ENCODE measurements at places on chromosomes 1 and 21.

DNA sequence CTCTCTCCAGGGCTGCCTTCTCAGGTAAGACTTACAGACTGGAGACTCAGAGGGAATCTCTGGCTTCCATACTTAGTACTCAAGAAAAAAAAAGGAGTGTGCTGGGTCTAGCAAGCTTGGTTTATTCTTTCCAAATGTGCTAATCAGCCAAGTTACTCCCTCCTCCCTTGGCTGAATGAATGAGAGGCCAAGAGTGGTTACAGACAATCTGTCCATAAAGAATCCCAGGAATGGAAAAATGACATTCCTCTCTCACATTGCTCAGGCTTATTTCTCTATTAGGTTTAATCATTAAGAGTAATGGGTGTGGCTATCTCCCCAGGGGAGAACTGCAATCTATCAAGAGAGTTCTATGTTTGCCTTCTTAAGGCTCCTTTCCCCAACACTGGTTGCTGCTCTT, 547.3 kb upstream of the PLXNA2 start:
- DNase-seq = no peak

DNA sequence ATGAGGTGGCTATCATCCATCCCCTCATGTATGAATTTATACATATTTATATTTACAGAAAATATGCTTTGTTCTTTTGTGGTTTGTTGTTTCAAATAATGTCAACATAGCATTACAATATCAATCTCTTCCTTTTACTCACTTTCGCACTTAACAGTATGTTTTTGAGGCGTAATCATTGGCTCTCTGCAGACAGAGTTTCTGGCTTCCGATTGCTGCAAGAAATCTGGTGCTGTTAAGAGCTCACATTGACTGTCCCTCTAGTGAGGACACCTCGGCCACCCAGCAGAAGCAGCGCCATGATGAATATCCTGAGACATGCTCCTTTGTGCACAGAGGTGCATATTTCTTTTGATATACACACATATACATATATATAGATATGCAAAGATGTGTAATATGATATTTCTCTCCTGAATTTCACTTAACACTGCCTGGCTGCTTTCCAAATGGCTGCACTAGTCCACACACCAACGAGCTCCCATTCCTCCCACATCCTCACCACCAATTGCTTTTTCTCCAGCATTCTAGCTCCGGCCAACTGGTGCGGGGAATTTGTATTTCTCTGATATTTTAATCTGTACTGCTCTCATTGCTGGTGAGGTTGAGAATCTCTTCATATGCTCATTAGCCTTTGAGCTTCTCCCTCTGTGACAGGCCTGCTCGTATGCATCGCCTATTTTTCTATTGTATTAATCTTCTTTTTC, 248.4 kb downstream of the SIPA1L2 start:
- no peak for DNase-seq

DNA sequence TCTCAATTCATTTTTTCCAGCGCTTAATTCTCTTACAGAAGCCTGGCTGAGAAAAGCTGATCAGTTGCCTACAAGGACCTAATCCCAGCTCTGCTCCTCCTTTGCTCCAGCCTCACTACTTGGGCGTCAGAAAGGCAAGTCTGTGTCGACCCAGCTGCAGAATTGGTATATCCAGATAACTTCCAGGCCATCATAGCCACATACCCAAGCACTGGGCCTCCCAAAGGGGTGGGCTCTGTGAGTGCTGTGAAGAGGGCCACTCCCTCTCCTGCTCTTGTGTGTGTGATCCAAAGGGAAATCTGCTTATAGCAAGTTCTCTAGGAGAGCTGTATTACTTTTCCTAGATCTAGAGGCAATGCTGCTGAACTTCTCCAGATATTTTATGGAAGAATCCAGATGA, 18.1 kb downstream of the LMOD1 start:
- no peak for DNase-seq

DNA sequence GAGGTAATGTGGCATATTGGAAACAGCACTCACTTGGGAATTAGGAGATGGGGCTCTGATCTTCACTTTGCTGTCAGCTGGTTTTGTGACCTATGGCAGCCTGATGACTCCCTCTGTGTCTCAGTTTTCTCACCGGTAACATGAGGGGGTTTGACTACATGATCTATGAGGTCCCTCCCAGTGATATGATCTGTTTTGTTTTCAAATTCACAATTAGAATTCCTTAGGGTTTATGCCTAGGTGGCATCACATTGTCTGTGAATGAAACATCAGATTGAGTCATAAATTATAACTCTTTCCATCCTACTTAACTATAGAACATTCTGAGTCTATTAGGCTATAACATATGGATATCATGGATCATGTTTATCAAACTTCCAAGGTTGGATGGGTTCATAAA, 386.6 kb downstream of the PTBP2 start:
- no peak for DNase-seq

DNA sequence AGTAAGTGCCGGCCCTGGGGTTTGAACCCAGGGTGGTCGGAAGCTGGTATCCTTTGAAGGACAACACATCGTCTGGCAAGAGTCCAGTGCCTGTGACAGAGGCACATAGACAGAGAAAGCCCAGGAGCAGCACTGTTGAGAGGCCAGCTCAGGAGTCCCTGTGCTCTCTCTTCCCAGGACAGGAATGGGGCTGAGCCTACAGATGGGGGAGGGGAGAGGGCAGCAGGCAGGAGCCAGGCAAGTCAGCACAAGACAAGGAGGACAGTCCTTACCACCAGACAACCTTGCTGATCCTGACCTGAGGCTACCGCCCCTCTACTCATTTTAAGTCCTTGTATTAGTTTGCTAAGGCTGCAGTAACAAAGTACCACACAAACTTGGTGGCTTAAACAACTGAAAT, 27.7 kb upstream of the SYT6 start:
- no peak for DNase-seq

DNA sequence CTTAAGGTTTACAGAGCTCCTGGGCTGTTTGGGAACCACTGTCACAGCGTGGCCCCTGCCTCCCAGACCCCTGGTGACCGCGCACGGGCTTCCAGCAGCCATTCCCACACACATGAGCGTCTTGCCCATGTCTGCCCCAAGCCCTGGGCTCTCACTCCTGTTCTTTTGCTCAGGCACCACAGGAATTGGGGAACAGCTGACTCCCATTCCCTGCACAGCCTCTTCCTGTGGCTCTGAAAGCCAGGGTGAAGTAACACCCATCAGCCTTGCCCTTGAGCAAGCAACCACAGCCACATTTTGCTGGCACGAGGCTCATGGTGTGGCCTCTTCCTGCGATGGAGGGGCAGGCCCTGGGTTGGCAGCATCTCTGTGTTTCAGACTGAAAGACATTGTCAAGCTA, 14.3 kb upstream of the GPR157 start:
- DNase-seq = no peak

GRCh38 chr1:84101204-84101603, 42.9 kb upstream of the PRKACB start:
- no peak for DNase-seq

DNA sequence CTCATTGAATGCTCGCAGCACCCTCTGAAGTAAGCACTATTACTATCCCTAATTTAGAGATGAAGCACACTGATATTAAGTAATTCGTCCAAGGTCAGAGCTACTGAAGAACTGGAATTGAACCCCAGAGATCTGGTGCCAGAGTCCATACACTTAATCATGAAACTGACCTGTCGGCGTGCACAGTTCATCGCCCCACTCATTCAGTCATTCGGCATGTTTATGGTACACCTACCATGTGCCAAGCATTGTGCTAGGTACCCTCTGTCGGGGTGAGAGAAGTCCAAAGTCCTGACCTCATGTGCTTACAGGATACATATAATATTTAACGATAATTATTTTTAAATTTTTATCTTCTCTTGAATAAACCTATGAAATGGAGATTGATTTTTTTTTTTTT, 5.6 kb upstream of the CENPS start:
- no peak for DNase-seq

GRCh38 chr1:220294846-220295301, 22.6 kb upstream of the RAB3GAP2 start:
- no peak for DNase-seq

All from left renal pelvis (tissue), 4 donors.